RPMI7951 (cell line): ENCODE measurements at places on chromosomes 13 and 19. TPM values are rescaled to one million over a fixed set of nuclear protein-coding genes. Genes with fewer than 3 reads are reported as not detected.

GRCh38 chr19:2528675-2529101 lies 52.8 kb downstream of the GADD45B start:
- DNase-seq: no peak

The LILRA1 gene
- total RNA-seq: not detected in 2 replicates

The C5AR1 gene
- total RNA-seq: not detected in 2 replicates

The PRKD2 gene
- total RNA-seq: 12.9 and 14.6 TPM in 2 replicates
